Retina (tissue), 1 donor: ENCODE measurements at places on chromosomes 6 and 20.

DNA sequence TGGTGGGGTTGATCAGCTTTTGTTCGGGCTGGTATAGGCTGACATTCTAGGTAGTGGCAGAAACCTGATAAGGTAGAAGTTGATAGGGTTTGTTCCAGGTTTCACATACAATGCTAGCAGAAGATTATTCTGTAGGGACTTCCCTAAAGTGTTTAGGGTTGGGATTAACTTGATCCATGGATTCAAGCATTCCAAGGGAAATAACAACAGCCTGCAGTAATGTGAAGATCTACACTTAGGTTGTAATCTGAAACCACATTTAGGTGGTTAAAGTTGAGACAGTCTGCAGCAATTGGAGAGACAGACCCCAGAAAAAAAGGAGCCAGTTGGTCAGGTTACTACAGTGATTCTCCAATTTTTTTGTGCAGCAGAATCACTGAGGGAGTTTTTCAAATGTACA is 56.1 kb downstream of the GJA1 start:
- DNase-seq, result no peak

- DNase-seq, result no peak
These were observed 1.8 kb upstream of the NDUFAF4 start for GRCh38 chr6:96899451-96899998.

DNA sequence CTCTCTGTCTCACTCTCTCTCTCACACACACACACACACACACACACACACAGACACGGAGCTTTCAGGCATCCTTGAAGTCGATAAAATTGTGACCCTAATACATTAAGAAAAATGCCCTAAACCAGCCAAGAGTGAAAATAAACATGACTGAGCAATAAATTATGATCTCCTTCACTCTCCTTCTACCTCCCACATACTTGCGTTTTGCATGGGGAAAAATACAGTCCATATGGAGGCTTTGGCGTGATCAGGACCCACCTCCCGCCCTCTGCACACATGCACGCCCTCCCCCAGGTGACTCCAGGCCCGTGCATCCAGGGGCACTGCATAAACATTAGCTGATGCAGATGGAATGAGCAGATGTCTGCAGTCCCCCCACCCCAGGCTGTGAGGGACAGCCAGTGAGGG is 114.2 kb upstream of the JARID2 start:
- DNase-seq, result no peak

DNA sequence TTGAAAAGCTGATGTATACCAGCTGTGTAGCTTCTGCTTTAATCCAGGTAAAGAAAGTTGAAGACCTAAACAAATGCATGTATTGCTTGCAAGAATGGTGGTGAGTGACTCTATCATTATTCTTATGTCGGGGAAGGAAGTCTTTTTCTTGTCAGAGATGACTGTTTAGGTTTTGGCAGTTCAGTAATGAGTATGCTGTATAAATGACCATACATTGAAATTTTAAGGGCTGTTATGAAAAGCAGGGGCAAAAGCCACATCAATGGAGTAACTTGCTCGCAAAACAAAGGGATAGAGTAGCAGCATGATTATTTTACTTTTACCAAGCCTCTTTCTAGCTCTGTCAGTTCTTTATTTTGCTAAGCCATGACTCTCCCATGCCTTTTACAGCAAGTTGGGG is 55.9 kb upstream of the NUP153 start:
- no peak for DNase-seq

- no peak for DNase-seq
These were observed 53.4 kb downstream of the SLX4IP start for GRCh38 chr20:10488534-10488933.
